ENCODE measurements at places on chromosomes 7 and 10. TPM values are rescaled to one million over a fixed set of nuclear protein-coding genes. Genes with fewer than 3 reads are reported as not detected.

DNA sequence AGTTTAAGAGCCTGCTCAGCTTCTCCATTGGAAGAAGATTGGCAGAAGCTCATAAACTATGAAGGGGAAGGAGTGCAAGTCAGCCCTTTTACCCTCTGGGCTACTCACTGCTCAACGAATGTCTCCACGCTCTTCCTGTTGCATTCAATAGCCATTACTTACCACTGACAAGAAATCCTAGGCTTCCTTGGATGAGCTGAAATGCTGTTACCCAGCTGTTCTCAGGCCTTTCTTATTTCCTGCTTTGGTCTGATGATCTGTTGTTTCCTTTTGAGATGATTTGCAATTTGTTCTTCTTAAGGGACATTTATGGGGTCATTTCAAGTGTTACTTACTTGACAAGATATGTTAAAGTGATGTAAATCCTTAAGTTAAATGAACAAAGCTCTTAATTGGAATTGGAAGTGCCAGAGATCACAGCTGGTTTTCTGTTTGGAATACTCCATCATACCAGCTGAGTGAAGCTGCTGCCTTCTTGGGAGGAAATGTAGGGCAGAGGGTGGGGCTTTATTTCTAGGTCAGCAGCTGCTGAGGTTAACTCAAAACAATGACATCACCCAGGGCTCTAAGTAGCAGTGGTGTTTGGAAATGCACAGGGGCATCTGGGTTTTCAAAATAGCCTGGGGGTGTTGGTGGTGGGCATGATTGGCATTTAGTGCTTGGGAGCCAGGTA is 170.0 kb downstream of the PRKCQ start:
- peak; percentile 73 for DNase-seq

- DNase-seq = no peak
These were observed 264.2 kb downstream of the HPSE2 start for GRCh38 chr10:98971464-98971863.

The UBTD1 gene
- total RNA-seq = 1.1 TPM

DNA sequence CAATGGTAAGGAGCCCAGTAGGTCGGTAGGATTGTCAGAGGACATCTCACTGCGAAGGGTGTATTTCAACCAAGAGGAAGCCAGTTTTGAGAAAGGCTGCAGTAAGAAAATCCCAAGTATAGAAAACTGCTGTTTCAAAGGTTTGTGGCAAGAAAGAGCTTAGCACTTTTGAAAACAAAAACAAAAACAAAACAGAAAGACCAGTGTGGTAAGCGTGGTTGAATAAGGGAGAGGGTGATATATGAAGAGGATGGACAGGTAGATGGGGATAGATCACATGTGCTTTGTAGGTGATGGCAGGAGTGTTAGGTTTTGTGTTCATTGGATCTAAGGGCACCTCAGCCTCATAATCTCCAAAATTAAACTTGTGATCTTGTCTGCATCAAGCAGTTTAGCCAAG is 141.6 kb upstream of the WNT16 start:
- DNase-seq = no peak

DNA sequence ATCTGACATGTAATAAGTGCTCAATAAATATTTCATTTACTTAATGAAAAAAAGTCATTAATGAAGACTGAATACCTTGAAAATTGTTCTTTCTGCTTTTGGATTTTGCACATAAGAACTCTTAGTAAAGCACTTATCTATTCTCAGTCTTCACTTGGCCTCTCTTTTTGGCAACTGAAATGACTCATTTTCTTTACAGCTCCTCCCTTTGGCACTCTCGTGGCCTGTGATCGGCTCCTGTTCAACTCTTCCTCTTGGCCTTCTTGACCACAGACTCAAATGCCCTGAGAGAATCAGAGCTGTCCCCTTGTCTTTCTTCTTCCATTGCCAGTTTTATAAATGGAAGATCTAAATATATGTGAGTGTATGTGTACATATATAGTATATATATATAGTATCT is 54.2 kb downstream of the FOXP2 start:
- no peak for DNase-seq

The ATP6V0E2 gene
- 99.6 TPM for total RNA-seq

The PRLHR gene
- total RNA-seq = not detected

DNA sequence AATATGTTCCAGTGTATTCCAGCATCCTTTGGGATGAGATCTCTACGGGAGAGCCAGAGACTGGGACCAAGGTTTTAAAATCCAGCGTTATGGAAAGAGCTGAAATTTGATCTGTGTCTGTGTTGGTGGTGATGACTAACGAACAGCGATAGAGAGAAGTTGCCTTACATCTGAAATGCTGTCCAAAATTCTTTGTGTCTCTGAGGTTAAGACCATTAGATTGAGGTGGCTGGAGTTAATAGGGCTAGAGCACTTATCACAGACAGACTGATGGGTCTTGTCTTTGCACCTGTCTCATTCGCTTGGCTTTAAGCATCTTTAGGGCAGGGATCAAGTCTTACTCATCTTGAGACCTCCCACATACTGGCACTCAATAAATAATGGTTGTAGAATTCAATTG is 41.0 kb upstream of the RAPGEF5 start:
- no peak for DNase-seq

DNA sequence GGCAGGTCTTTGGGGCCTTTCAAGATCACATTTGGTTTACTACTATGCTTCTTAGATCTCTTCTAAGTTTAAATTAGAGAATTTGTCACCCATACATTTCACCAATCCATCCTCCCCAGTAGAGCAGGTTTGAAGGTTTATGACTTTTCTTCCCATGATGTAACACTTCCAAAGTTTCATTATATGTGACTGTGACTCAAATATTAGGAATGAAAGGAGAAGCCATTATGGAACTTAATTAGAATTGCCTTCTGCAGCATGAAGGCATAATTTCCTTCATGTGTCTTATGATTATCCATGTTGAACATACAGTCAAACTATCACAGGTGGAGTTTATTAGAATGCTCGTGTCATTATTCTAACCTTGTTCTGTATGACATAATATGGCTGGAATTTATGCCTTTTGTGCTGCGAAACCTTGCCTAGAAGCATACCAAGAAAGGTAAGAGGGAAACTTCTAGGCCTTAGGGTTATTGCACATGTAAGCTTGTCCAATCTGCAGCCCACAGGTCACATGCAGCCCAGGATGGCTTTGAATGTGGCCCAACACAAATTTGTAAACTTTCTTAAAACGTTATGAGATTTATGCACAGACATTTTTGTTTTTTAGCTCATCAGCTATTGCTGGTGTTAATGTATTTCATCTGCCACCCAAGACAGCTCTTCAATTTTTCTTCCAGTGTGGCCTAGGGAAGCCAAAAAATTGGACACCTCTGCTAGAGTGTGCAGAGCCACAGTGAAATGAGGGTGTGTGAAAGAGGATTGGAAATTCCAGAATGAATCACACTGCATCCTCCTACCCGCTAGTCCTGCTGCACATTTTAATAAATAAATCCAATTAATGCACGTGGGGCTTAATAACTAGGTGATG is 133.6 kb downstream of the TMEM26 start:
- no peak for DNase-seq

- DNase-seq = no peak
These were observed 23.7 kb upstream of the DDC start for GRCh38 chr7:50588937-50589336.

GRCh38 chr10:87920538-87920937 is 57.1 kb downstream of the PTEN start:
- no peak for DNase-seq

- peak; percentile 85 for DNase-seq
These were observed 982 bp downstream of the SFXN3 start for GRCh38 chr10:101031796-101032636.

DNA sequence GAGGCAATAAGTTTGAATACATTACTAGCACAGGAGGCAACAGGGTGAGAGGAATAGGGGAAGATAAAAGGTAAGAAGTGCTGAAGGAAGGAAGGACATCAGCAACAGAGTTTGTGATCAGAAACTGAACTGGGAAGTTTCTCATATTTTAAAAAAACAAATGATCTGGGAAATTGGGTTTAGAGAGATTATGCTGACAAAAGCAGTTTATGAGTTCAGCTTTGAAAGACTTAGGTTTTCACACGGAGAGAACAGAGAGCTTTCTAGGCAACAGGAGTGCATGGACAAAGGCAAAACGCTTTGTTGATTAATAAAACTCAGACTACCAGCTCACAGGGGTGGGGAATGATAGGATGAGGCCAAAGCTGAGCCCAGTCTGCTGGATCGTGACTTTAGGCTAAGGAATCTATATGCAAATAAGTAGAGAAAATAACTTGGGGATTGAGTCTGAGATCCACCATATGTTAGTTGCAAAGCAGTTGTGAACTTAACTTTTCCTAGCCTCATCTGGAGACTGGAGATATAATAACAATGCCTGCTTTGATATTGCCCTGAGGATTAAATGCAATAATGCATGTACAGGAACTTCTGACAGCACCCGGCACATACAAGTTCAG is 4.2 kb downstream of the OSBPL3 start:
- no peak for DNase-seq

The GDF10 gene
- total RNA-seq = not detected

- no peak for DNase-seq
These were observed 871.1 kb downstream of the LRMDA start for GRCh38 chr10:76302481-76302880.

DNA sequence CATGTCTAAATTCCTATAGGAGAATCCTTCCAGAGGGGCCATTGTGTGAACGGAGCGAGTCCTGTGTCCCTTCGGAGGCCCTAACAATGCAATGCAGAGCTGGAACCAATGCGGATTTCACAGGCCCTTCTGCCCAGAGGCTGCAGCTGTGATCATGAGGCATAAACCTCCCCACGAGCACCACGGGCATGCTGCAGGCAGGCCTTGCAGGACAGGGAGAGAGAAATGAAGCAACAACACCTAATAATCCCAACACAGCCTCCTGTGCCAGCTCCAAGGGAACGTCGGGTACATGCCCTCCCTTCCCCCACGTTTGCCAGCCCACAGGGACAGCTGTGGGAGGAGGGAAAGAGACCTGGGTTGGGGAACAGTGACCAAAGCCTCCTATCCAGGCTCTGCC is 74.4 kb downstream of the TNS3 start:
- DNase-seq = no peak

- DNase-seq = no peak
These were observed 106.4 kb upstream of the IMMP2L start for GRCh38 chr7:111668711-111669110.

The PLPP4 gene
- total RNA-seq = not detected

- DNase-seq = no peak
These were observed 81.8 kb downstream of the COL13A1 start for GRCh38 chr10:69883310-69884023.

The AFAP1L2 gene
- total RNA-seq = 4.0 TPM
